EL (cell line): ENCODE measurements at places on chromosomes 3 and 15.

- DNase-seq, result peak; percentile 39
These were observed 77.3 kb downstream of the CNTN3 start for GRCh38 chr3:74537164-74537563.

- no peak for DNase-seq
These were observed 328.5 kb upstream of the GOLIM4 start for GRCh38 chr3:168424059-168424734.

GRCh38 chr15:75367006-75367405, 1.4 kb downstream of the MAN2C1 start:
- DNase-seq, result no peak

- no peak for DNase-seq
These were observed 38.4 kb upstream of the MEIS2 start for GRCh38 chr15:37138591-37139215.

GRCh38 chr3:196406811-196407470, 25.3 kb downstream of the UBXN7 start:
- DNase-seq, result peak; percentile 92

GRCh38 chr3:172188511-172188910, 149.1 kb downstream of the FNDC3B start:
- DNase-seq, result no peak

- no peak for DNase-seq
These were observed at the start of gene PLIN1 for GRCh38 chr15:89679212-89679611. Gene PLIN1 (minus strand): TSS chr15:89679367. CDS start chr15:89677489, 1,878 bp downstream.

DNA sequence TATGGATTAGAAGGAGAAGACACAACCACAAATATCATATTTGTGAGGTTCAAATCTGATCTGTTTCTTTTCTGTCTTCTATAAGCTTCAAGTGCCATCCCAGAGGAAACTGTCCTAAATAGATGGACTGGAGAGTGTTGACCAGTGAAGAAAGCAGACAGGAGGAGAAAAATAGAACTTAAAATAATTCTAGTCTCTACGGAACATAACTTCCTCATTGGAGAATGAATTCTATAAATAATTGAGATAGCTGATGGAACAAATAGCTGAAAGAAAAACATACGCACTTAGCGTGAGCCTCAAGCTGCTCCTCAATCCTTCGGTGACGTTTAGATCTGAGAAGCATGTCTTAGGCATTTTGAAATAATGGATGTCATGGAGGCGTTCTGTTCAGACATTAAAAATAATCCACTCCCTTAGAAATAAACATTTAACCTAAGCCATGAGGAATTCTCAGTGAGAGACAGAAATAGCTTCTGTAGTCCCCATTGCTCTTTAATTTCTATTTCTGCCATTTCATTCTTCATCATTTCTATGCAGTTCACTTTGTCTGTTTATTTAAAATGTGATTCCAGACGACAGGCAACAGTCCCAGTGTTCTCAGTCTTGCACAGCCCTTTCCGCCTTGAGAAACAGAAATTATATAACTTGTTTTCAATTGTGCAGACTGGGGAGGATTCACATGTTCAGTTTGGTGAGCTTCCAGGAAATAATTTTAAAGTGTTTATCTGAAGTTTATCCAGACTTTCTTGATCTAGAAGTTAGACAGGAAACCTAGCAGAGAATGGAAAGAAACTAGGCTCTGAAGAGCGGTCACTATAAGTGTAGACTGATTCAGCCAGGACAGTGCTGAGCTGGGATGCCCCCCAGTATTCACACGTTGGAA, 97.3 kb downstream of the NR1D2 start:
- DNase-seq, result no peak
